Vagina (tissue), 2 donors: ENCODE measurements at places on chromosomes 1 and 21. TPM values are rescaled to one million over a fixed set of nuclear protein-coding genes. Genes with fewer than 3 reads are reported as not detected.

DNA sequence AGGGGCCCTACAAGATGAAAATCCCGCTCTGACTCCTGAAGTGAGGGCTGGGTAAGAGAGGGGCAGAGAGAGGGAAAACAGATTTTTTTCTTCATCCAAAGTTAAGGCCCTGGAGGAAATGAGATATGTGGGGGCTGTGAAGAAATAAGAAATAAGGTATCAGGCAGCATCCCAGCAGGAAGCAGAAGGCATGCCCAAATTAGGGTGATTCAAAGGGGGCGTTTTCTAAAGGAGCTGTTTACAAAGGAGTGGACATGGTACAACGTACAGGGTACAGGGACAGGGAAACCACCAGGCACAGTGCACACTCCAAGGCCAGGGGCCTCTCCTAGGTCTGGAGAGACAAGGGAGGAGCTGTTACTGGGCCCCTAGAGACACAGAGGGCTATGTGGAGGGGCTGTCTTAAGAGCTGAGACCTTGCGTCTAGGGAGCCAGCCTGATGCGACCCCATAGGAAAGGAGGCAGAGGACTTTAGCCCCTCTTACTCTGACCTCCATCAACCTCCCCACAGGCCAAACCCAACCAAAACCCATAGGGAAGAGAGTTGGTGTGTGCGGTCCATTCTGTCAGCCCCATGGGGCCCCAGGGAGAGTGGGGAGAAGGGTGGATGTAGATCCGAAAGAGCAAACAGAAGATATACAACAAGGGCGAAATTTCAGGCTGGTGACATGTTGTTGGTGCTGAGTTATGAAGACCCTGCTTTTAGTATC is 38.6 kb downstream of the STYXL2 start:
- no peak for DNase-seq

DNA sequence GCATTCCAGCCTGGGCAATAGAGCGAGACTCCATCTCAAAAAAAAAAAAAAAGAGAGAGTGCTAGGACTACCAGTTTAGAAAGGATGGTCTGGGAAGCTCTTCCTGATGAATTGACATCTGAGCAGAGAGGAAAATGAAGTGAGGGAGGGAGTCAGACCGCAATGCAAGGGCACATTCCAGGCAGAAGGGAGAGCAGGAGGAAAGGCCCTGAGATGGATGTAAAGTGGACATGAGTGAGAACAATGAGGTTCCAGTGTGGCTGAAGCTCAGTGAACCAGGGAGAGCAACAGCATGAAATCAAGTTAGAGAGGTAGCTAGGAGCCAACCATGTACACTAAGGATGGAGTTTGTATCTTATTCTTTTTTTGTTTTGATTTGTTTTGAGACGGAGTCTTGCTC is 55.9 kb upstream of the SPOCD1 start:
- no peak for DNase-seq

DNA sequence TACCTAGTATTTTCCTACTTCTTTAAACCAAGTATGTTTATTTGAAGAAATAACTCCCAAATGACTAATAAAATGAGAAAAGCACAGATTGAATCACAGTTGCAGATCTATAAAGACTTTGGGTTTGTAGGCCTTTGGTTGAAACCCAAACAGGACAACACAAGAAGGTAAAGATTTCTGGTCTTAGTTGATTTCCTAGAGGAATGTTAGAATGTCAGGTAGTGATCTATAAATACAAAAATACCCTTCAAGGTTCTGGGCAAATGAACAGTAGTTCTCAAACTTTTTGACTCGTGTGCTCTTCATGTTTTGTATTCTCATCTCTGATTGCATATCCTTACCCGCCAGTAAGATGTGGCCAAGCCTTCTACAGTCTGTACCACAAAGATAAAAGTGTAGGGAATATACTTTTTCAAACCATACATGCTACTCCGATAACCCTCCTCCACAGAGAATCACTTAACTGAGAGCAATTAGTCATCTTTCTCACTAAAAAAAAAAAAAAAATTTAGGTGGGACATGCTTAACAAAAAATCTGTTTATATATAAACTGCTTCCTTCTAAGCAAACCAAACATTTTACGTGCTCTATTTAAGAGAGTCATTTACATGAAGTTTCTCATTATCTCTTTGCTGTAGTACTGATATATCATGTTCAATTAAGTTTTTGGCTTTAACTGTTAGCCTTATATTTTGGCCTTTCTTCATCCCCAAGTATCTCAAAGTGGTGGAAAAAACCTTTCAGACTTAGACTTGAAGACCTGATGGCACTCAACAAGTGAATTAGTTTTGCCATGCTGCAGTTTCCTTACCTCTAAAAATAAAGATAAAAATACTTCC is 36.0 kb downstream of the CNIH4 start:
- no peak for DNase-seq

CRYBG2 gene
- 67.0 TPM for total RNA-seq

ALPL gene
- total RNA-seq = 6.6 TPM

- DNase-seq = no peak
Measured at GRCh38 chr1:42721926-42722325, 18.1 kb downstream of the CLDN19 start.

DNA sequence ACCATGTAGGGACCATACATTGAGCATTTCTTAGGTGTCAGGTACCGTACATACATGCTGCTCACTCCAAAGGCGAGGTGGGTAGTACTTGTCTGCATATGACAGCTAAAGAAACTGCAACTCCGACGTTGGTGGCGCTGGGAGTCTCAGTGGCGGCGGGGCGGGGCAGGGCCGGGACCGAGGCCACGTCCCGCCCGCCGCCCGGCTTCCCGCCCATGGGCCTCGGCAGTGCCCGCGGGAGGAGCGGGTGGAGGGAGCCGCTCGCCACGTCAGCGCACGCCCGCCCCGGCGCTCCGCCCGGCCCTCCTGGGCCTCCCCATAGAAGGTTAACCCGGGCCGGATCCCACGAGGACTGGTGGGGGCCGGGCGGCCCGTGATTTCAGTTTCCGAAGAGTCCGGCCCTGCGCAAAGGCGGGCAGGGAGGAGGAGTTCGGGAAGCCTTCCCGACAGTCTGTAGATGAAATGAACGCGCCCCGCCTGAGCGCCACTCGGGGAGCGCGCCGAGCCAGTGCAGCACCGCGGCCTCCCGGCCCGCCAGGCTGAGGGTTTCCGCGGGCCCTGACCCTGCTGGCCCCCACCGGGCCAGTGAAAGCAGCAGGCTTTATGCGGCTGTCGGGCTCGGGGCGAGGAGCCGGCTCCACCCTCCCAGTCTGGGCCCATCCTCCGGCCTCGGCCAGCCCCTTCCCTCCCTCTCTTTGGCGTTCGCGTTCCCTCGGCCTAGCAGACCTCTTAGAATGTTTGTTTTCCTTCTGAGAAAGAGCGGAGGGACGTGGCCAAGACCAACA is 119.9 kb upstream of the JUN start:
- no peak for DNase-seq

DNA sequence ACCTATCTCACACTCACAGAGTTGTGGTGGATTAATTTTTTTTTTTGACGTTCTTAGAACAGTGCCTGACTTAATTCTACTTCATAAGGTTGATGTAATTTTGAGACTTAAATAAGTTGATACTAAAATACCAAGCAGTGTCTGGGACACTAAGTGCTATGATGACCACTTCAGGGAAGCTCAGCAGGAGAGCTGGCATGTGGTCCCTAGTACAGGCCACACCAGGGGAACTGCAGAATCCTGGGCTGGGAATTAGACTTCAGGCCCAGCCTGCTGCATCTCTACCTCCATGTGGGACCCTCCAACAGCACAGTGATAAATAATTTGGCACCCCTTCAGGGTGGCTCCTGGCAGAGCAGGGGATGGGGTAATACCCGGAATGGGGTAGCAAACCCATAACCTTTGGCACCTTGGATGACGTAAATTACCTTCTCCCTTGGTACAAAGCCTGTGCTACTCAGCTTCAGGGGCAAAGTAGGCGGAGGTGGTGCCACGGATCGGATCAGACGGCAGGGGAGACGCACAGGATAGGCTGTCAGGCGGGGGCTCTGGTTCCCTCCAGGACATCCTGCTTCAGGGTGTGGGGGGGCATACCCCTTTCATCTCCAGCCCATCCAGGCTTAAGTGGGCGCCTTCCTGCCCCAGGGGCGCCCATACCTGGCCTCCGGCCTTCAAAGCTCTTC is 4.8 kb downstream of the MFSD2A start:
- no peak for DNase-seq

PAQR6 gene
- 2.0 TPM for total RNA-seq

DNA sequence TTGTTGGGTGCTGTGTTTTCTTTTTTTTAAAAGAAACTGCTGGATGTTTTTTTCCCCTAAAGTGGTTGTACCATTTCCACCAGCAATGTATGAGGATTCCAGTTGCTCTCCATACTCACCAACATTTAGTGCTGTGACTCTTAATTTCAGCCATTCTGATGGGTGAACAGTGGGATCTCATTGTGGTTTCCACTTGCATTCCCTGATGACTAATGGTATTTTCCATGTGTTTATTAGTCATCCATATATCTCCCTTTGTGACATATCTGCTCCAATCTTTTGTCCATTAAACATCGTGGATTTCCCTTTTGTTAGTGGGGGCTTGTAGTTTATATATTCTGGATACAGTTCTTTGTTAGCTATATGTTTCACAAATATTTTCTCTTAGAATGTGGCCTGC is 206.0 kb downstream of the CAMTA1 start:
- DNase-seq = no peak

DNA sequence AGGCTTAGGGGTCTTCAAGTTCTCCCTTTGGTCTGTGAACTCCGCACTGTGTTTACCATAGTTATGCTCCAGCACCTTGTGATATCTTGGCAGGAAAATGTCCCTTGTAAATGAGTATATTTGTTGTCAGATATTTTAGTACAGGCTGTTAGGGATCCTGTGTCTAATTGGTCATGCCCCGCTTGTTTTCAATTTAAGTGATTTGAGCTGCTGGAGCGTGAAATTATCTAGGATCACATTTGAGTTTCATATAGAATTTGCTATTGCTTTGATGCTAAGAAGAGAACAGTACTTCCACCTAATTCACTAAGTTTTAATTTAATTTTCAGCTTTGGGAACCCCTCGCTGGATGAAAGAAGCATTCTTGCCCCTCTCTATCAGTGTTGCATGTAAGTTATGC is 15.4 kb upstream of the TOR3A start:
- DNase-seq = no peak

- DNase-seq = no peak
Measured at GRCh38 chr1:236953151-236953700, 51.0 kb downstream of the MT1HL1 start.

GRCh38 chr1:219427403-219427802 is 185.5 kb downstream of the ZC3H11B start:
- no peak for DNase-seq

DNA sequence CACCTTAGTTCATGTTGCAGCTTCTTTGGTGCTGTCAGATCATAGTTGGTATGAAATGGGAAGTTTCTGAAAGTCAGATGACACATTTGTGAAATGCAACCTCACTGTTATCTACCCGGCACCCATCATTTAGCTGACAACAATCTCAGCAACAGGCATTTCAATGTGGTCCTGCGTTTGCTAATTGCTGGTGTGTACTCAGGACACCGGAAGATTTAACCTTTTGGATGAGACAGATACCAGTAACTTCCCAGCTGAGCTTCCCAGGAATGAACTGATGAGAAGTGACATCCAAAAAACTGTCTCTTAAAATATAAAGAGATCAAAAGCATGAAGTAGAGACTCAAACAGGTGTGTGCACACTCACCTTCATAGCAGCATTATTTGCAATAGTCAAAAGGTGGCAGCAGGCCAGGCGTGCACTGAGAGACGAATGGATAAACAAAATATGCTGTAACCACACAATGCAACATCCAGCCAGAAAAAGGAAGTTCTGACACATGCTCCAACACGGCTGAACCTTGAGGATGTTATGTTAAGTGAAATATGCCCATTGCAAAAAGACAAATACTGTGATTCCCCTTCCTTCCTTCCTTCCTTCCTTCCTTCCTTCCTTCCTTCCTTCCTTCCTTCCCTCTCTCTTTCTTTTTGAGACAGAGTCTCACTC is 7.9 kb upstream of the CLDN14 start:
- DNase-seq = no peak

DNA sequence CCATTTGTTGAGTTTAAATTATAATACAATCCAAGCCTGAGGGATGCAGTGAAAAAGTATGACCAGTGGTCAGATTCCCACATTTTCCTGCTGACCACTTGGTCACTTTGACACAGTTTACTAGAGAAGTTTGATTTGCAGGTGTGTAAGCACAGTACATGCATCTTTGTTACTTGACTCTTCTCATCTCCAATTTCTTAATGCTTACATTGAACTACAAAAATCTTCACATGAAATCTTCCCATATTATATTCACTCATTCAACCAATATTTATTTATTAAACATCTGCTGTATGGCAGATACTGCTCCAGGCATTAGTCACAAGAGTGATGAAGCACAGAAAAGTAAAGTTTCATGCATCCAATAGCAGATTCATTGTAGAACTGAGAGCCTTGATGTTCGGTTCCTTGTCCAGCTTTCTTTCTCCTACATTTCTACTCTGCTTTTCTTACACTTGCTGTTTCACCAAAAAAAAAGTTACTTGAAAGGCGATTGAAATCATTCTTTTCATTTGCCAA is 211.7 kb downstream of the NFIA start:
- DNase-seq = no peak

OXCT2 gene
- total RNA-seq = not detected

GRCh38 chr1:203462878-203463277 is 12.7 kb upstream of the PRELP start:
- no peak for DNase-seq

DNA sequence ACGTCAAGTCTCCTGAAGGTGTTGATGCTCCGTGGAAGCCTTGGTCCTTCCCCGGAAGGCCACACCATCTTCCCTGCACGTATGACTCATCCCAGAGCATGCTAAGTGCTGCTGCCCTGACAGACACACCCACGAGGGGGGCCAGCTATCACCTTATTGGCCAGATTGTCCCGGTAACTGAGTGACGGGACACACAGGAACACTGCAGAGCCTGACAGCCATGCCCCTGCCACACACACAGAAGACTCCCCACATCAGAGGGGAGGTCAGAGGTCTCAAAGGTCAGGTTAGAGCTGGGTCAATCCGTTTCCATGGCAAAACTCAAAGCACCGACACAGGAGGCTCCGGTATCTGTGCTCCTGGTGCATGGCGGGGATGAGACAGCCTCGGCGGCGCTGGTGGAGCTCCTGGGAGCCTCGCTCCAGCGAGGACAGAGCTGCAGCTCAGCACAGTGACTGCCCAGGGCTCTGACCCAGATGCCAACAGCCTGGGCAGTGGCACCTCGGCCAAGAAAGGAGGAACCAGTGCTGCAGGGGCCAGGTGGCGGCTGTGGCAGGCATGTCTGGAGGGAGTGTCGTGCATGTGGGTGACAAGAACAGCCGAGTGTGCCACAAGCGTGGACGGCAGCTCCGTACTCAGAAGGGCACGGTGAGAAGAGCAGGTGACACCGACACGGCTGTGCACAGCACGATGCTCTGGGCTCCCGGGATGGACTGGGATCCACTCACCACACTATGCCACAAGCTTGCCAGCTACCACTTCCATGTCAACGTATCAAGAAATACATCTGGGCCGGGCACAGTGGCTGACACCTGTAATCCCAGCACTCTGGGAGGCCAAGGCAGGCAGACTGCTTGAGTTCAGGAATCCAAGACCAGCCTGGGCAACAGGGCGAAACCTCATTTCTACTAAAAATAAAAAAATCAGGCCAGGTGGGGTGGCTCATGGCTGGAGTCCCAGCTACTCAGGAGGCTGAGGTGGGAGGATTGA is 14.8 kb upstream of the TMEM240 start:
- no peak for DNase-seq
